ENCODE measurements at places on chromosomes 1 and 21. TPM values are rescaled to one million over a fixed set of nuclear protein-coding genes. Genes with fewer than 3 reads are reported as not detected.

The YBX1 gene
- total RNA-seq = 517 TPM

The AMY2A gene
- 1.8 TPM for total RNA-seq

The NMNAT1 gene
- 10.1 TPM for total RNA-seq

The MATN1 gene
- not detected for total RNA-seq

The U2AF1 gene
- total RNA-seq = 55.0 TPM

The ACTL8 gene
- total RNA-seq = not detected

The ZNHIT6 gene
- 12.6 TPM for total RNA-seq

The S100A12 gene
- total RNA-seq = 11.5 TPM

The THEM5 gene
- total RNA-seq = not detected

The CNR2 gene
- not detected for total RNA-seq

The OR10J1 gene
- not detected for total RNA-seq

The CCDC27 gene
- not detected for total RNA-seq

The LCE1B gene
- total RNA-seq = not detected

The FYB2 gene
- 5.0 TPM for total RNA-seq

The GPR89A gene
- 34.0 TPM for total RNA-seq

The ARTN gene
- 5.2 TPM for total RNA-seq

The TMEM52 gene
- total RNA-seq = 2.7 TPM

The SELL gene
- 3.9 TPM for total RNA-seq

The PPM1J gene
- 0.74 TPM for total RNA-seq

The ANGPTL7 gene
- 1.3 TPM for total RNA-seq

The FMN2 gene
- not detected for total RNA-seq

The LRRC52 gene
- 0.46 TPM for total RNA-seq

The ATF6 gene
- total RNA-seq = 36.7 TPM

The AQP10 gene
- total RNA-seq = 1.0 TPM

The COL18A1 gene
- total RNA-seq = 56.1 TPM

The PLA2G2C gene
- not detected for total RNA-seq

The FCMR gene
- 4.3 TPM for total RNA-seq

The CYP4A22 gene
- total RNA-seq = 0.13 TPM

The COL9A2 gene
- total RNA-seq = 4.2 TPM

The KCNA3 gene
- 22.0 TPM for total RNA-seq

The BTBD19 gene
- total RNA-seq = 15.5 TPM

The C1orf53 gene
- 7.3 TPM for total RNA-seq

The RAB7B gene
- 27.5 TPM for total RNA-seq
